Right forelimb (tissue), 1 donor: ENCODE measurements at places on chromosomes 5 and 9.

DNA sequence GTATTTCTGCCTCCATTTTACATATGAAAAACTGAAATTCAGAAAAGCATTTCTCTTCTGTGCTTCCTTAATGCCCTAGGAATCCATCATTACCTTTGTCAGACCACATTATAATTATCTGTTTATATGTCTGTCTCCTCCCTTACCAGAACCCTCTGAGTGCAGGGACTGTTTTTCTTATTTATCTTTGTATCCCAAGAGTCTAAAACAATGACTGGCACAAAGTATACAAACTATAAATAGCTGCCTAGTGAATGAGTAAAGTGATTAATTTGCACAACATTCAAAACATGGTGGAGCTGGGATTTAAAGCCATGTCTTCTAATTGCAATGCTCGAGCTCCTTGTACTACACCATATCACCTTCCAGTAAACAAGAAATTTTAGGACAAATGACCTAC, 49.3 kb upstream of the HK3 start:
- no peak for DNase-seq

- no peak for DNase-seq
Observed at GRCh38 chr5:180391276-180391675, 38.1 kb upstream of the GFPT2 start.

- no peak for DNase-seq
Observed at GRCh38 chr5:102811972-102812371, 56.9 kb downstream of the PAM start.

DNA sequence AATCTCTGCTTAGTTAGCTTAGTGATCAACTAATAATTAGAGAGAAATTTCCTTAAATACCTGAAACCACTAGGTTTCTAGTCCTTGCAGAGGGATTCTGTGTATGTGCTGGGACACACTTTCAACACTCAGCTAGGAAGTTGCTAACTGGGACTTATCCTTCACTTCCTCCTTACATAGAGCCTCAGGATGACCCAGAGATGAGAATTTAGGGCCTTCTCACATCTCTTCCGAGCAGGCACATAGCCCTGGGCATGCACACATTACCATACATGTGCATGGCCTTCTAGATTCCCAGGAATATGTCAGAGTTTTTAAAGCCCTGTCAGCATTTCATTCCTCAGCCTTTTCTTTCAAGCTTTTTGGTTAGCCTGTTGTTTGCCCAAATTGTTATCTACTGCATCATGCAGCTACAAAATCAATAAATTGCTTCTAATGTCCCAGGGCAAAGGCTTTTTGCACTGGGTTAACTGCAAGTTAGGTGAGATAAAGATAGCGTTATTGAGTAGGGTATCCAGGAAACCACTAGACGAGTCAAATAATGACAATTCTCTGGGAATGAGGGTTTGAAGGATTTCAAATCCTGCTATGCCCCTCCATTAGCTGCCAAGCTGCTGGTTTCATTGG, 22.0 kb upstream of the CDK20 start:
- DNase-seq, result no peak

DNA sequence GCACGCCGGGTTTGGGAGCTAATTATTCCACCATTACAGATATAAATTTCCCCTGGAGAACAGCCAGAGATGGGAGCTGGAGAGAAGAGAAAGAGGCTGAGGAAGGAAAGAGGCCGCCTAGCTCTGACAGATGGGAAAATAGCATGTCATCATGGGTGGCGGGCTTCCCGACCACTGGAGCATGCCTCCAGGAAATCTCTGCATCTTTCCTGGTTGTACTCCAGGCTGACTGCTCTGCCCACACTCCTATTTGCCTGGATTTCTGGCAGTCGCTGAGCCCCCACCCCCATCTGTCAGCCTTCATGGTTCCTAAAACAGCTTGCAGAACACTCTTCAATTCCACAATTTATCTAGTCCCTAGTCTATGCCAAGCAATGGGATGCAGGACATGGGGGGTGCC, 14.3 kb upstream of the GABRP start:
- DNase-seq, result peak; percentile 72

- no peak for DNase-seq
Observed at GRCh38 chr9:129576546-129577543, 44.1 kb downstream of the C9orf50 start.

GRCh38 chr9:98491828-98492227, 216.9 kb downstream of the GABBR2 start:
- DNase-seq, result no peak

GRCh38 chr5:146802945-146803522, 75.5 kb downstream of the PPP2R2B start:
- DNase-seq, result no peak

DNA sequence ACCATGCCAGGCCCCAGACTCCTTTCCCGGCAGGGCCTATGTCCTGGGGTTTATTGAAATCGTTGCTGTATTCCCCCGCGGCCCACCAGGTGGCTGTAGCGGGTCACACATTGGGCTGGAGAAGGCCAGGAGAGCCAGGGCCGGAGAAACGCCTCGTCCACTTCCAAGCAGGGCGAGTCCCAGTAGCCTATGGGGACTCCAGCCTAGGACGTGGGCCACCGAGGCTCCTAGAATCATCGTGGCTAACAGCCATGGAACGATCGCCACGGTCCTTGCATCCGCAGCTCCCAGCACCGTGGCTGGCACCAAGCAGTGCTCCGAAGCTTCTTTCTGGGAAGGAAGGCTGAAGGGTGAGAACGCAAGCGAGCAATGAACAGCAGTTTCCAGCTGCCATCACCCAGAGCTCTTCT, 87.7 kb downstream of the ENTREP1 start:
- peak; percentile 75 for DNase-seq

GRCh38 chr9:98867429-98868168, 60.1 kb downstream of the GALNT12 start:
- peak; percentile 67 for DNase-seq

DNA sequence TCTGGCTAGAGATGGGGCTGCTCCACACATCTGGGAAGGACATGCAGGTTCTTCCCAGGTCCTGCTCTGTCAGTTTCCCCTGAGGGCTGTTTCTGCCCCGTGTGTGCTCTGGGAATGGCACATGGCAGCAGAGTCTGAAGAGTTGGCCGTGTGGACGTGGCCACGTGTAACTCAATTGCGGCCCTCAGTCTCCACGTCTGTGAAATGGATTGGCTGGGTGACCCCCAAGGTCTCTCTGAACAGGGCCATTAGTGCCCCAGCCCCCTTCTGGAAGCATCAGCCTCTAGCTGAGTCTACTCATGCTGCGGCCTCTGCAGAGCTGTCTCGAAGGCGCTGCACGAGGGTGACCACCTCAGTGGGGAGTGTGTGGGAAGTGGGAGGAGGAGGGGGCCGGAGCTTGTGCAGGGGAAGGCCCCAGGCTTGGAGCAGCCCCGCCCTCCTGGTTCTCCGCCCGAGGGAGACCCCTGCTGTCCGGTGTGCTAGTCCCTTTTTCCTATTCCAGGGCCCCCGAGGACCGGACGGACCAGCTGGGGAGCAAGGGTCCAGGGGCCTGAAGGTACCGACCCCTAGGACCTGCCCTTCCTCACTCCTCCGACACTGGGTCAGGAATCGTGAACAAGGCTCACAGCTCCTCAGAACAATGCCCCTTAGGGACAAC, 58.9 kb upstream of the ORM1 start:
- no peak for DNase-seq

DNA sequence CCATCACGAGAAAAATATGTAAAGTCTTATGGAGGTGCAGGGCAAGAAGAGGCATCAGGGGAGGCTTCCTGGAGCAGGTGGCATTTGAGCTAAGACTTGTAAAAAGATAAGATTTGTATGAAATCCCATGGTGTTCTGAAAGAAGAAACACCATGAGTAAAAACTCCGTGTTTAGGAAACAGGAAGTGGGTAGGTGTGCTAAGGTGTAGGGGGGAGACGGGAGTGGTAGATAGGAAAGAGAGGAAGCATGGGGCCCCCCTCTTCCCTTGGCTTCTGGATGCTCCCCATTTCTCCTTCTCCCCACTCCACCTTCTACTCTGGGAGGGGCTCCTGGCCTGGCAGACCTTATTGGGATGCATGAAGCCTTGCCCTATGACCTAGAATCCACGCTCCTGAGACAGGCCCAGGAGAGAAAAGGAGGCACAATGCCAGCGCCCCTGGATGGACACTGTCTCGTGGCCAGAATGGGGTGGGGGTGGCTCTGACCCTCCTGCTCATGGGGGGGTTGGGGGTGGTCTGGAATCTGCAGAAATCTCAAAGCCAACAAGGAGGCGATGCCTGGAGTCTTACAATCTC, 103.6 kb downstream of the GTF3C4 start:
- DNase-seq, result no peak

- no peak for DNase-seq
Observed at GRCh38 chr9:87138128-87139040, 191.1 kb upstream of the GAS1 start.

- no peak for DNase-seq
Observed at GRCh38 chr9:129602598-129603415, 18.1 kb downstream of the C9orf50 start.

GRCh38 chr5:117494188-117494587, 919.6 kb upstream of the SEMA6A start:
- DNase-seq, result no peak

DNA sequence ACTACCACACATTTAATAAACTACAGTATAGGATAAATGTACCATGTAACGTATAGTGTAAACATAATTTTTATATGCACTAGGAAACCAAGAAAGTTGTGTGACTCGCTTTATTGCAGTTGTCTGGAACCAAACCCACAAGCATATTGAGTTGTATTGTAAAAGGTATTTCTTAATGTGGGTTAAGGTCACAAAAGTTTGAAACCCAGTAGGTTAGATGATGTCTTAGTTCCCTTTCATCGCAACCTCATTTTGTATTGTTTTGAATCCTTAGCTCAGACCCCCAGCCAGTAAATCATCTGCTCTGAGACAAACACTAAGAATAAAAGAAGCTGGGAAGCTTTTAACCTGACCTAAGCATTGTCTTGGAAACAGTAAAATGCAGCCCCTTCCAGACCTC, 79.1 kb downstream of the TRIO start:
- no peak for DNase-seq

DNA sequence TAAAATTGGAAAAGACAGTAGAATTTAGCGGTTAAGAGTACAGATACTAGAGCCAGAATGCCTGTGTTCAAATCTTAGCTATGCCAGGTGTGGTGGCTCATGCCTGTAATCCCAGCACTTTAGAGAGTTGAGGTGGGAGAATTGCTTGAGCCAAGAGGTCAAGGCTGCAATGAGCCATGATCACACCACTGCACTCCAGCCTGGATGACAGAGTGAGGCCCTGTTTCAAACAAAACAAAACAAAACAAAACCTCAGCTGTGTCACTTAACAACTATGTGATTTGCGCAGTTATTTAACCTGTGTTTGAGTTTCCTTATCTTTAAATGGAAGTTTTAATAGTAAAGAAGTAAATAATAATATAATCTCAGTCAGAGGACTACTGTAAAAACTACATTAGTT, 68.3 kb downstream of the TBCA start:
- DNase-seq, result no peak

GRCh38 chr9:14189578-14189977, 124.4 kb downstream of the NFIB start:
- no peak for DNase-seq
